GM20000 (cell line): ENCODE measurements at places on chromosomes 1 and 21.
A peak's percentile ranks its signal among the peaks of the same experiment; 100 is the strongest.

DNA sequence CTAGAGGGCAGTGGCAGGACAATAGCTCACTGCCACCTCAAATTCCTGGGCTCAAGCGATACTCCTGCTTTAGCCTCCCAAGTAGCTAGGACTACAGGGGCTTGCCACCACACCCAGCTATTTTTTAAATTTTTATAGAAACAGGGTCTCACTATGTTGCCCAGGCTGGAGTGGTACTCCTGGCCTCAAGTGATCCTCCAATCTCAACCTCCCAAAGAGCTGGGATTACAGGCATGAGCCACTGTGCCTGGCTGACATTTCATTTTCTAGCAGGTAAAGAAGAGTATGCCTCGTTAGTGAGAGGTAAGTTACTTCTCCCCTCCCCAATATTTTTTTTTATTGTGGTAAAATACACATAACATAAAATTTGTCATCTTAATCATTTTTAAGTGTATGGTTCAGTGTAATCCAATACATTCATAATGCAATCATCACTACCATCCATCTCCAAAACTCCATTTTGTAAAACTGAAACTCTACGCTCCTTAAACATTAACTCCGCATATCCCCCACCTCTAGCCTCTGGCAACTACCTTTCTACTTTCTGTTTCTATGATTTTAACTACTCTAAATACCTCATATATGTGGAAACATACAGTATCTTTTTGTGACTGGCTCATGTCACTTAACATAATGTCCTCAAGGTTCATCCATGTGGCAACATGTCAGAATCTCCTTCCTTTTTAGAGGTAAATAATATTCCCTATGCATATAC is 22.4 kb downstream of the ZZZ3 start:
- DNase-seq: no peak

GRCh38 chr1:2127187-2128145 is 67.1 kb downstream of the FAAP20 start:
- no peak for DNase-seq

- no peak for DNase-seq
These were observed 105.7 kb downstream of the SYF2 start for GRCh38 chr1:25126562-25126961.

DNA sequence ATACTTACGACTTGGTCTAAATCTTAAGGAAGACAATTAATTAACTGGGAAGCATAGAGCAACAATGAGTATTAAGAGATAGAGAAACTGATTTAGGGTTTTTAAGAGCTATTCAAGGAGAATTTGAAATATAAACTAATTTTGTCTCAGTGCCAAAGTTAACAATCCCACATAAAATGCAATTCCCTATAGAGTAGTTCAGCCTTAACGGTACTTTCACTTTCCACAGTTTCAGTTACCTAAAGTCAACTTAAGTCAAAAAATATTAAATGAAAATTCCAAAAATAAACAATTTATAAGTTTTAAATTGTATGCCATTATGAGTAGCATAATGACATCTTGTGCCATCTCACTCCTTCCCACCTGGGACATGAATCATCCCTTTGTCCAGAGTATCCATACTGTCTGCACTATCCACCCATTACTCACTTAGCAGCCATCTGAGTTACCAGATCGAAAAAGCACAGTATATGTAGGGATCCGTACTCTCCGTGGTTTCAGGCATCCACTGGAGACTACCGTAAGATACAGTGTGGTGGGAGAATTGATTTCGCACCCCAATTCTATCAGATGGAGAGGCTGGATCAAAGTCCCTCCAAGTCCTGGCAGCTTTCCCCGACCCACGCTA is 4.8 kb upstream of the SARS1 start:
- no peak for DNase-seq

DNA sequence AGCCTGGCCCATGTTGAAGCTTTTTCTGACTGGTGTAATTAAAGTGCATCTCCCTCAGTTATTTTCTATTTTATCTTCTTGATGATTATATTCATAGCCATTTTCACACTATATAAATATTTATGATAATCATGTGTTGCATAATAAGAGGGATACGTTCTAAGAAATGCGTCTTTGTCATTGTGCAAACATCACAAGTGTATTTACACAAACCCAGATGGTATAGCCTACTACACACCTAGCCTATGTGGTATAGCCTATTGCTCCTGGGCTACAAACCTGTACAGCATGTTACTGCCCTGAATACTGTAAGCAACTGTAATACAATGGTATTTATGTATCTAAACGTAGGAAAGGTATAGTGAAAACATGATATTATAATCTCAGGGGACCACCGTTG is 88.1 kb downstream of the BACH1 start:
- no peak for DNase-seq

- no peak for DNase-seq
These were observed 1.7 kb upstream of the JUN start for GRCh38 chr1:58785442-58786058.

DNA sequence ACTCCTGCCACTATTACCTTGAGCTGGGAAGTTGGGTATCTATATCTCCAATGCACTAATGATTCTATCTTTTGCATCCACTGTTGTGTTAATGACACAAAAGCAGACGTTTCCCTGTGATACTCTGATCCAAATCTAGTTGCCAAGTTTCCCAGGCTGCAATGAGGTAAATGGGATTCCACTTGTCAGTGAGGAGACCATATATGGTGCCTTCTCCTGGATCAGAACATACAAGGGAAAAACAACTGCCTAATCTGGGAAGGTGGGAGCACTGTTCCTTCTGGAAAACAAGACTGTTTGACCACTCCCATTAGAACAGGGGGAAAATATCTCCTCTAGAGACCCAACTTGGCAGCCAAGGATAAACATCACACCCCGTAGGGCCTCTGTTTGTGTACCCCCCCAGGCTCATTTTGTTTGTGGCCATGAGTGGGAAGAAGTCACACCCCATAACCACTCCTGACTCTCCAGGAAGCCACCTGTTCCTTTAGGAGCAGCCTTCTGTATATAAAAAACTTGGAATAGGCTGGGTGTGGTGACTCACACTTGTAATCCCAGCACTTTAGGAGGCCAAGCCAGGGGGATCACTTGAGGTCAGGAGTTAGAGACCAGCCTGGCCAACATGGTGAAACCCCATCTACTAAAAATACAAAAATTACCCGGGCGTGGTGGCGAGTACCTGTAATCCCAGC is 28.5 kb upstream of the SLC6A9 start:
- DNase-seq: no peak

DNA sequence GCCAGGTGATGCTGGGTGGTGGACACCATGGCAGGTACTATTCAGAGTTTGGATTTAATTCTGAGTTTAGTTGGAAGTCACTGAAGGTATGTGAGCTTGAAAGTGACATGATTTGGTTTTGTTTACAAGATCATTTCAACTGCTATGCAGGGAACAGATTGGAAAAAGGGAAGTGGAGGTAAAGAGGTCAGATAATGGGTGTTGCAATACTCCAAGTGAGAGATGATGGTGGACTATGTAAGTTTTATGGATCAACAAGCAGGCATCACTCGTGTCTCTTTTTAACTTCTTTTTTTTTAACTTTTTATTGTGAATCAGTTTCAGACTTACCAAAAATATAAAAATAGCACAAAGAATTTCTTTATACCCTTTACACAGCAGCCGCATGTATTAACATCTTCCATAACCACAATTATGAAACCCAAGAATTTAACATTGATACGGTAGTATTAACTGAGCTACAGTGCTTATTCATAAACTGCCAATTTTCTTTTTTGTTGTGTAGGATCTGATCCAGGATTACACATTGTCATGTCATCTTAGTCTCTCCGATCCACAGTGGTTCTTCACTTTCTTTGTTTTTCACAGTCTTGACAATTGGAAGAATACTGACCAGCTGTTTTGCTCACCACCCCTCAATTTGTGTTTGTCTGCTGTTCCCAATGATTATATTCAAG is 24.9 kb upstream of the NHLH2 start:
- no peak for DNase-seq

DNA sequence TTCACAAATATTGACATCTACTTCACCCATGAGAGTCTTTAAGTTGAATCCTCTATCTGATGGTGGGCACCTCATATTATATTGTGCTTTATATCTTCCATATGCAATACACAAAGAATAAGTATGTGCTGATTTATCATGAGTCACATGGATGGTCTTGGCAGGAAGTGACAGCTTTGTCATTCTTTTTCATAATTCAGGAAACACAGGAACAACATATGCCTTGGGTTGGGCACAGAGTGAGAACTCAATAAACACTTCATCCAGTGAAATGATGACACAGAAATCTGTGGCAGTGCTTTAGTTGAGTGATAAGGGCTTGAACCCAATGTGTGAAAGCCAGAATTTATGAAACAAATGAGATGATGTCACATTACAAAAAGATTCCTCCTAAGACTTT is 41.2 kb downstream of the GADD45A start:
- no peak for DNase-seq

DNA sequence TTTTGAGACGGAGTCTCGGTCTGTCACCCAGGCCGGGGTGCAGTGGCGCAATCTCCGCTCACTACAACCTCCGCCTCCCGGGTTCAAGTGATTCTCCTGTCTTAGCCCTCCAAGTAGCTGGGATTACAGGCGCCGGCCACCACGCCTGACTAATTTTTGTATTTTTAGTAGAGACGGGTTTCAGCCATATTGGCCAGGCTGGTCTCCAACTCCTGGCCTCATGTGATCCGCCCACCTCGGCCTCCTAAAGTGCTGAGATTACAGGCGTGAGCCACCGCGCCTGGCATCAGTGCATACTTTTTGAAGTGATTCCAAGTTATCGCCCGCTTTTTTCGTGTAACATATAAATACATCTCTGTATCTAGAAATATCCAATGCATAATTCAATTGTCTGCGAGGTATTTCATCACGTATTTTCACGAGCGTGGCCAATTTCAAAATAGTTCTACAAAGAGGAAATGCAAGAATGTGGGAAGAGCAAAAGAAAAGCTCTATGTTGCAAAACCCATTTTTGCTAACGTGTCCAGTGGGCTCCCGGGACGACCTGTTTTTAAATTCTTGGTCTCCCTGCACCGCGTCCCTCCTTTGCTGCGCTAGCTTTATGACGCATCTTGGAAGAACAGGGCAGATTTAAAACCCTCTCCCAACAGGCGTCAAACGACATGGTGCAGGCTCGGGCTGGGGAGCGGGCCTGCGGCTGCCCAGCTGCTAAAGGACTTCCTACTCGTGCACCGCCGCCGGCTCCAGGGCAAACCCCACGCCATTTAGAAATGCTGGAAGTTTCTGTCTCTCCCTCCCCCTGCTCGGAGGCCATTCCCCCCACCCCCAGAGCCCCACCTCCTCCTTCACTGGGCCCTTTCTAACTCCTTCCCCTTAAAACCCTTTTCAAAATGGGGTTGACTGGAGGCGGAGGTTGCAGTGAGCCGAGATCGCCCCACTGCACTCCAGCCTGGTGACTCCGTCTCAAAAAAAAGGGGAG is 923 bp upstream of the IFNGR2 start:
- DNase-seq: peak; percentile 71

DNA sequence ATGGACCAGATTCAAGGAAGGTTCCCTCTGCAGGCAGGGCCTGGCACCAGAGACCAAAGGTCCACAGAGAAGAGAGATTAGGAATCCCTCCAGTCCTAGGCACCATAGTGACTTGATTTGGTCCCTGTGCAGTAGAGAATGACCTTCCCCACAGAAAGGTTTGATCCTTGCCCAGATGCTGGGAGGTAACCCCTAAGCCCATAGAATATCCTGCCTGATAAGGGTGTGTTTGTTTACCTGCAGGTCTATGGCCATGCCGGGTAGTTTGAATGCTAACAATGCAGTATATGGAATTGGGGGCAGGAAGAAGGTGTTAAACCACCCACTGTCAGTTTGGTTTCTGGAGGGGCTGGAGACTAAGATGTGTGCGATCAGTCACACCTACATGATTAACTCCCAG is 57.1 kb upstream of the NFASC start:
- no peak for DNase-seq

DNA sequence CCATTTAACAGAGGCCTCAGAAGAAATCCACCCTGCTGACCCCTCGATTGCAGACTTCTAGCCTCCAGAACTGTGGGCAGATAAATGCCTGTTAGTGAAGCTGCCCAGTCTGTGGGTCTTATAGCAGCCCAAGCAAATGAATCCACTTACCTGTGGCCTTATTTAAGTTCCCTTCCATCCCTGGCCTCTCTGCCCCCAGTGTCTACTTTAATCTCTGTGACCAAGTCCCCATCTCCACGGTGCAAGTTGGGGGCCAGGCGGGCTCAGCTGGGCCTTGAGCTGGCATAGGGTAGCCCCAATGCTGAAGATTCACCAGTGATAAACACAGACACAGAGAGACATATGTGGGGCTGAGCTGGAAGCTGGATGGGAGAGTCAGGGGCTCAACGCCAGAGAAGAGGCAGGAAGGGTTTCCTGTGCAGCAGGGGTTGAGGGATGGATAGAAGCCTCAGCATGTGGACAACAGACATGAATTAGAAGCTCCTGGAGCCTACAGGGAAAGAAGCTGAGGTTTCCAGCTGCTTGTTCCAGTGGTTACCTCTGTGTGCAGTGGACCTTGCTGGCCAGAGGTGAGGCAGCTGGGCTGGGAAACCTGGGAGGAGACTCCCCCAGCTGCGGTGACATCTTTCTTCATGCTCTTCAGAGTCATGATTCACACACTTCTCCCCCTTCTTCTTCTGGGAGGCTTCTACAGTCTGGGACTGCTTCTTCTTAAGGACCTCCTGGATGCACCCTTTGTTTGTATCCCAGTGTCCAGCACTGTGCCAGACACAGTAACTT is 13.4 kb upstream of the B3GALT5 start:
- no peak for DNase-seq

- DNase-seq: peak; percentile 99
These were observed 15.3 kb downstream of the RNU1-1 start for GRCh38 chr1:16498573-16499413.

- DNase-seq: no peak
These were observed 18.7 kb upstream of the ABCD3 start for GRCh38 chr1:94399453-94399852.

DNA sequence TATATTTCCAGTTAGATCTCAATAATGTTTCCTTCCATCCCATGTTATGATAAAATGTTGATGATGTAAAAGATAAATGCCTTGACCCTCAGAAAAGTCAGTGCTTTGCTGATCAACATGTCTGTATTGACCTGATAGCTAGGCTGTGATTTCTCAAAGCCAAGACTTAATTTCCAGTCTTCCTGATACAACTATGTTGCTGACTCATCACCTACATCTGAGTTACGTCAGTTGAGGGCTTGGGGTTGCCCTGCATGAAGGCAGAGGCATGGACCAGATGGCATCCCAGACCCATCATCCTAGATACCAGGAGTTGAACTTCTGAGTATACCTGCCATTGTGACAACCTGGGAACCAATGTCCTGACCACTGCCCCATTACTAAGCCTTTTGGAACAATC is 4.8 kb downstream of the LCE1D start:
- no peak for DNase-seq

GRCh38 chr1:42171679-42172266 is 7.2 kb upstream of the GUCA2A start:
- no peak for DNase-seq
